Fibroblast of upper back skin (primary cell): ENCODE measurements at places on chromosomes 16 and 17.

DNA sequence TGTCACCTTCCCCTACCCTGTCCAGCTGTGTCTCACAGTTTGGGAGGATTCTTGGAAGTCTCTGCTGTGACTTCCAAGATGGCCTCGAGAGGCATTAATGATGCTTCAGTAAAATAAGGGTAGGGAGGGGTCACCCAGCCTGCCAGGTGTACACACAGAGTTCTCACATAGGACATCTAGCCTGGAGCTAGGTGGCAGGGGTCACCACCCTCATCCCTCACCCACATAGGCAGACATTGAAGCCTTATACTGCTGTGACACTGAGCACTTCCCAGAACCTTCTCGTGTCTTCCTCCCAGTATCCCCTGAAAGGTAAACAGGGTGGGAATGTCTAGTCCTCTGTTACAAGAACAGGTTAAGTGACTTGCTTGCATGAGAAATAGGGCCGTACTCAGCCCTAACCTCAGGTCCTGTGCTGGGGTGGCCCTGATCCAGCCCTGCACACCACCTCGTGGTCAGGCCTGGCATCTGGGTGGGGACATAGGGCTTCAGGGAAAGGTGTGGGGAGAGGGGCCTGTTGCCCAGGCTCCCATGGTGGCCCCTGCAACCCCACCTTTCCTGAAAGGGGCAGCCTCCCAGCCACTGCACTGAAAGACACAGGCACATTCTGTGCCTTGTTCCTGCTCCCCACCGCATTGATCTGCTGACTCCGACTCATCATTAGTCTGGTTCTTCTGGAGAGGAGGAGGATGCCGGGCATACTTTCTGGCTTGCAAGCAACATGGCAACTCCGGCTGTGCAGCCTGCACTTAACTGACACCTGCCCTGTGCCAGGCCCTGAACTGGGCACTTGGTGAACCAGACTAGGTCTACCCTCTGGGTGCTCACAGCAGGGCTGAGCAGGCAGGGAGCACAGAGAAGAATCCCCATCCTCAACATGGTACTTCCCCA, 3.6 kb upstream of the MMP15 start:
- peak; percentile 56 for DNase-seq

DNA sequence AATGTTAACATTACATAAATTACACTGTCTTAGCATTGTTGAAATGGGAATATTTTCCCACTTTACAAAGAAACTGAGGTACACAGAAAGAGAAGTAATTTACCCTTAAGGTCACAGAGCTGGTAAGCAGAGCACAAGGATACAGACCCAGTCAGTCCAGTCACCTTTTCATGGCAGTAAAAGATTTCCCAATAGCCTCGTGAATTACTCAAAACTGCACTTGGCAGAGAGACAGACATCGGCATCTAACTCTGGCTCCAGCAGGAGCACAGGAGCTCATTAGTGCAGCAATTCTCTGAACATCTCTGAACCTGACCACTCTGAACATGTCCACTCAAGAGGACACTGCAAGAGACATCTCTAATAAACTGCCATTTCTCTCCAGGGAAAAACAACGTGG, 3.1 kb downstream of the TEX2 start:
- DNase-seq, result peak; percentile 56

GRCh38 chr16:73304008-73304774, 256.3 kb upstream of the ZFHX3 start:
- peak; percentile 23 for DNase-seq

GRCh38 chr17:5399767-5400166, 19.7 kb downstream of the NUP88 start:
- DNase-seq, result no peak

- DNase-seq, result no peak
Measured at GRCh38 chr17:55317284-55317683, 52.5 kb downstream of the HLF start.

GRCh38 chr17:63918305-63918704, 334 bp downstream of the GH1 start:
- DNase-seq, result no peak

DNA sequence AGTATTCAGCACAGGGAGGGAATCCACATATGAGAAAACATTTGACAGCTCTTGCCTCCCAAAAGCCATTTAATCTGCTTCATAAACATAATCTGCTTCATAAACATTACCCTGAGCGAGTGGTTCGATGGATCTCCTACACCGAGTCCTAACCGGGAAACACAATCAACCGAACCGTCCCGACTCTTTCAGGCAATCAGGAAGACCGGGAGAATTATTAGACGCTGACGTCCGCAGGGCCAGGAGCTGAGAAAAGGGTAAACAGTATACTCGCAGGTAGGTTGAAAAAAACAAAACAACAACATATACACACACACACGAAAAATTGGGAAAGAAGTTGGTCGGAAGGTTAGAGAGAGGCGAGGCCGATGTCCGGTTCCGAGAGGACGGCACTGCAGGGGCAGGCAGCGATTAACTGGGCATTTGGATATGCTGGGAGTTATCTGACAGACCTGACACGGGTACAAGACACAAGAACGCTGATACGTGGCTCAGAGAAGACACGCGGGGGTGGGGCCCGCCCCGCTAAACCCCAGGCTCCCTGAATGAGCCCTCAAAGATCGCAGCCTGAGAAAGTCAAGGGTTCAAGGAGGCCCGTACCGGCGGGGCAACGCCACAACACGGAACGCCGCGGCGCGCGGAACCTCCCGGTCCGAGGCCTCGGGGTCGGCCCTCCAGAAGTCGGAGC, 585 bp downstream of the AP1G1 start:
- peak; percentile 4 for DNase-seq

- peak; percentile 31 for DNase-seq
Measured at GRCh38 chr16:67177743-67178699, 5.7 kb downstream of the MATCAP1 start.

GRCh38 chr16:6977916-6978315, 354.7 kb upstream of the RBFOX1 start:
- no peak for DNase-seq

GRCh38 chr16:19555938-19556771, 652 bp downstream of the VPS35L start:
- DNase-seq, result peak; percentile 32

DNA sequence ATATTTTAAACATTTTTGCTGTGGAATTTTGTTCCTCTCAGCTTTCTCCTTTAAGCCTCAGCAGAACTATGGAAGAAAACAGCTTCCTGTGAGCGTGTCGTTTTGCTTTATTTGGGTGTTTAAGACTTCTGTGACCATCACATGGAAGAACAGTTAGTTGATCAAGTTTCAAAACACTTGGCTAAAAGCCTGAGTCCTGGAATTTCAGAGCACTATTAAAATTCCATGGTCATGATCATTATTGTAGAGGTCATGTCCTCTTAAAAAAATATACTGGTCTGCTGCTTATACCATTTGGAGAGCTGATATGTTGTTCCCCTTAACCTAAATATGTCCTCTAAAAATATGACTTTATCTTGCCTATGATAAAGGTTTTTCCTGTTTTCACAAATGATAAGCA, 12.6 kb upstream of the CDR2 start:
- peak; percentile 95 for DNase-seq

- DNase-seq, result no peak
Measured at GRCh38 chr17:8212312-8213180, 2.2 kb upstream of the AURKB start.

DNA sequence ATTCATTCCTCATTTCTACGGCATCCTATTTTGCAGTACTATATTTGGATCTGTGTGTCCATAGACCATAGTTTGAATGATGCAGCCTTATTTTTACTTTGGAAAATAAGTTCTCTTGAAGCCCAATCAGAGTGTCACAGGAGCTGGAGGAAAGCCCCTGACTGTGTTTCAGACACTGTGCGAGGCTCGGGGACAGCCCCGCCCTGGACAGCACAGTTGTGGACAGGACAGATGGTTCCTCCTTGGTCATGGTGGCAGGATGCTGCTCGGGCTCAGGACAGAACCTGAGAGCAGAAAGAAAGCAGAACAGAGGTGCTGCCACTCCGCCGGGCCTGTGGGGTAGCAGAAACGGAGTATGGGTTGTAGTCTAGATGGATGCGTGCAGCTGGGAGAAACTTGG, 22.9 kb downstream of the BANP start:
- DNase-seq, result no peak

DNA sequence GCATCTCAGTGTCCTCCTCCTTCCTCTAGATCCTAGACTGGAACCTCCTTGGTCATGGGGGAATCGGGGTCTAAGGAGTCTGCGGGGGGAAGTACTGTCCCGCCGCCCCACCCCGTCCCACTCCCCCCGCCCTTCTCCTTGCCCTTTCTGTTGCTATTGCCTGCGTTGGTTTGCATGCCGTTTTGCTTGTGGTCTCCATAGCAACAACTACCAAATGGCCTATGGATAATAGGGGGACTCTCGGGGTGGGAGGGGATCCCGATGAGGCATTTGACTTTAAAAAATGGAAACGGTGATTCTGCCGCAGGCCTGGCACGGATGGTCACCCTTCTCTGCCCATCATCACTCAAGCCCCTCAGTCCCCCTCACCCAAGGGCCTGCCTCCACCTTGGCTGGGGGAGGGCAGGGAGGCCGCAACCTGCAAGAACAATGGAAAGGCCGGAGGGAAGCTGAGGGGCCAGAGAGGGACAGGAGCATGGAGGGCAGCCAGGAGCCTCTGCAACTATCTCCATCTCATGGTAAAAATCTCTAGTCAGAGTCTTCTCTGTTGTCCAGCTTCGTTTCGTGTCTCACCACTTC, 231.4 kb upstream of the TNRC6C start:
- no peak for DNase-seq

DNA sequence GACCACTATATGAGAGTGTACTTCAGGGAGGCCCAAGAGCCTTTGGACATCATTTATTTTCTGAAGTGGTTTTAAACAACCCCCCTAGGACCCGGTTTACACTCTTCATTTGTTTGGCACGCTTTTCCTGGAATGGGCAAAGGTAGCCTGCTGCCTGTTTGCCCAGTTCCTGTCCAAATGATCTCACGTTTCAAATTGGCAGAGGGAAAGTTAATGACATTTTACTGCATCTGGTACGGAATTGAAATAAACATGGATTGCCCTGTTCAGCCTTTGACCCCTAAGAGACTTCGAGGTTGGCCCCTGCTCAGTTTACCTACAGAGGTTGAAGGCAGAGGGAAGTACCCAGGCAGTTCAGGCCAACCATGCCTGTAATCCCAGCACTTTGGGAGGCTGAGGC, 5.8 kb upstream of the RPRML start:
- DNase-seq, result no peak

DNA sequence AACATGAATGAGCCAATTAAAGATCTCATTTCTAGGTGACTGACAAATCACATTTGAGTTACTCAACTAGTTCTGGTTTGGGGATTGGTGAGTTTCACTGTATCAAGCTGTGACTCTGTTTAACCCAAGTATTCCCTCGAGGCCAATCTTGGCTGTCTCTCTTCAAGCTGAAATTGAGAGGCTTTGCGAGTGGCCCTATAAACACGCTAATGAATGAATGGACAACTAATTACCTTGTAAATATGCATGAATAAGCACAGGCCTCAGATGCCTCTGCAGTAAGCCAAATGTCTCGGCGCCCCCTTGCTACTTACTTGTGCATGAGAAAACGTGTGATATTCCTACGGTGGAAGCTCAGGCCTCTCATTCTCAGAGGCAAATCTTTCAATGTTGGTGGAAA, 450.3 kb upstream of the PSMD7 start:
- no peak for DNase-seq

- no peak for DNase-seq
Measured at GRCh38 chr16:77949445-77949844, 72.9 kb upstream of the CLEC3A start.

- peak; percentile 70 for DNase-seq
Measured at GRCh38 chr16:89633064-89633631, 19.7 kb downstream of the DPEP1 start.

DNA sequence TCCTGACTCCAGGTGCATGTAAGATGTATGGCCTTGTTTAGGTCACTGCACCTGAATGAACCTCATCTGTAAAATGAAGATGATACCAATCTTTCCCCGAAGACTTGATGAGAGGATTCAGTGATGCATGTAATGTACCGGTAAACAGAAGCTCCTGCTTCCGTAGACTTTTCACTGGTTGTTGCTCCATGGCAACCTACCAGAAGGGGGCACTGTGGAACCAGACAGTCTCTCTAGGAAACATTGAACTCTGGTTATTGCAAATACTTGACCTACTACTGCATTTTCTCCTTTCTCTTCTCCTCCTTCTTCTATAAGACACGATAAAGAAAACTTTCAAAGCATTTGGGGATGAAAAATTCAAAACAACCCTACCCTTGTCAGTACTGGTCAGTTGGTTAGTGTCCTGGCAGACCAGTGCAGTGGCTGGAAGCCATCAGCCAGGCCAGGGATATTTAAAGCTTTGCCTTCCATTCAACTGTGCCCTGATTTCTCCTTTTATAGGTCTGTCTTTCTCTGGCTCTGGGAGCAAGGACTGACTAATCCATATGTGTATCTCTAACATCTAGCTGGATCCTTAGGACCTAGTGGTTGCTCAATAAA, 667.4 kb upstream of the SALL1 start:
- DNase-seq, result peak; percentile 45

DNA sequence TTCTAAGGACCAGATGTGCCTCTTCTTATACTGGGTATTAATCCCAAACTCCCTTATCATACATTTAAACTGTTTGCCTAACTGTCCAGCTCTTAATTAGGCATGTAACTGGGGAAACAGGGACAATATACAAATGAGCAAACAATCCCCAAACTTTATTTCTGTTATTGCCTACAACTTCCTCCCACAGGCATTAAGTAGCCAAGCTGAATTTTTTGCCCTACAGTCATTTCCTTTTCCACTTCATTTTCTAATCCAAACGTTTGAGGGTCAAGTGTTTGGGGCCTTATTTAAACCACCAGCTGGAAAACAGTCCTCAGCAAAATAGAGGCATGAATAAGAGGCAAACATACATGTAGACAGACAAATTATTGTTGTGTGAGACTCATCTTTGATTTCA, 77.4 kb upstream of the CCL2 start:
- peak; percentile 54 for DNase-seq

GRCh38 chr17:67059372-67059771, 15.0 kb downstream of the CACNG1 start:
- no peak for DNase-seq

- DNase-seq, result no peak
Measured at GRCh38 chr16:67182288-67182687, 1.5 kb downstream of the MATCAP1 start.
